Epithelial cell of esophagus (primary cell): ENCODE measurements at places on chromosomes 2 and 18.

DNA sequence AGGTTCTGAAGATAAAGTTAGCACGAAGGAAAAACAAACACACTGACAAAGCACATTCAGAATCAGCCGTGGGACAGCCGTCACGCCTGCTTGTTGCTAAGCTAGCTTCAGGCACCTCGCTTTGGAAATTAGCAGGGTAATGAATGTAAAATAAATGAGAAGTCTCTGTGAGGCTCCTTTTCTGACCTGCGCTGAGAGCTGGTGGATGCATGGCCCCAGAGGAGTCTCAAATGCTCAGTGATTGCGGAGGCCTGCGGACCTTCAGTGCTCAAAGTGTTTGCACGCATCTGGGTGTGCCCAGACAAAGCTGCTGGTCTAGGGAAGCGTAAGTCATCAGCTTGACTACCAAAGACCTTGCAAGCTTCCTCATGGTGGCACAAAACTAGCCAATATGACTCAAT lies 50.6 kb downstream of the CD8B2 start:
- no peak for DNase-seq

- peak; percentile 20 for DNase-seq
Observed at GRCh38 chr18:12239431-12239830, 14.7 kb upstream of the CIDEA start.

- peak; percentile 82 for DNase-seq
Observed at GRCh38 chr2:151357359-151357758, at the start of gene TNFAIP6. Gene TNFAIP6, plus strand, starts transcription at chr2:151357592. Its CDS starts 75 bp downstream, at chr2:151357667.

DNA sequence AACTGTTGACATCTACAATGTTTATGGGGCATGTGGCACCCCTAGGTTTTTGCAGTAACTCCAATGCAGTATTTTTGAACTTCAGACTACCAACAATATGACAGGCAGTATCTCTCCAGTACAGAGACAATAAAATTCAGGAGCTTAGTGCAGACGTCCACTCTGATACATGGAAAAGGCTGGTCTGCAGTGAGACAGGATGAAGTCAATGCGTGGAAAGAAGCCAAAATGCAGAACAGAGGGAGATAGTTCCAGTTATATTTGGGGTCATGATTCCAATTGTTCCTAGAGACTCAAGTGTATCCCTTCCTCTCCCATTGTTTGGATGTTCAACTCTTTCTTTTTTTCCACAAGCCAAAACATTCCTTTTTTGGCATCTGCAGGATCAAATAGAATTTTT lies 18.7 kb upstream of the SMAD2 start:
- DNase-seq: no peak

DNA sequence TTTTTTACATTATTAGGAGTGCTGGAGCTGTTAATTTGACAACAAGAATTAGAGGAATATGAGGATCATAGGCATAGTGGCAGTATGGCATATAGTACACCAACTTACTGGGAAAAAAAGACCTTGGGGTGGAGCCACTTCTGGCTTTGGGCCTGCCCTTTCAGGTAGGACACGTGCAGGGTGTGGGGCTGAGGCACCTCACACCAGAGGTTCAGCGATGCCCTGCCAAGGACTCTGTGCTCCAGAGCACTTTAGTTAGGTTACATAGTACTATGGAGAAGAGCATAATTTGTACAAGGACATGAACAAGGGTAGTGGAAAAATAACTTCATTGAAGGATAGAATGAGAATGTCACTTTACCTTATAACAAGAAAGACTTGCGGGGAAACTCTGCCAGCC lies 77.1 kb upstream of the CD302 start:
- no peak for DNase-seq

DNA sequence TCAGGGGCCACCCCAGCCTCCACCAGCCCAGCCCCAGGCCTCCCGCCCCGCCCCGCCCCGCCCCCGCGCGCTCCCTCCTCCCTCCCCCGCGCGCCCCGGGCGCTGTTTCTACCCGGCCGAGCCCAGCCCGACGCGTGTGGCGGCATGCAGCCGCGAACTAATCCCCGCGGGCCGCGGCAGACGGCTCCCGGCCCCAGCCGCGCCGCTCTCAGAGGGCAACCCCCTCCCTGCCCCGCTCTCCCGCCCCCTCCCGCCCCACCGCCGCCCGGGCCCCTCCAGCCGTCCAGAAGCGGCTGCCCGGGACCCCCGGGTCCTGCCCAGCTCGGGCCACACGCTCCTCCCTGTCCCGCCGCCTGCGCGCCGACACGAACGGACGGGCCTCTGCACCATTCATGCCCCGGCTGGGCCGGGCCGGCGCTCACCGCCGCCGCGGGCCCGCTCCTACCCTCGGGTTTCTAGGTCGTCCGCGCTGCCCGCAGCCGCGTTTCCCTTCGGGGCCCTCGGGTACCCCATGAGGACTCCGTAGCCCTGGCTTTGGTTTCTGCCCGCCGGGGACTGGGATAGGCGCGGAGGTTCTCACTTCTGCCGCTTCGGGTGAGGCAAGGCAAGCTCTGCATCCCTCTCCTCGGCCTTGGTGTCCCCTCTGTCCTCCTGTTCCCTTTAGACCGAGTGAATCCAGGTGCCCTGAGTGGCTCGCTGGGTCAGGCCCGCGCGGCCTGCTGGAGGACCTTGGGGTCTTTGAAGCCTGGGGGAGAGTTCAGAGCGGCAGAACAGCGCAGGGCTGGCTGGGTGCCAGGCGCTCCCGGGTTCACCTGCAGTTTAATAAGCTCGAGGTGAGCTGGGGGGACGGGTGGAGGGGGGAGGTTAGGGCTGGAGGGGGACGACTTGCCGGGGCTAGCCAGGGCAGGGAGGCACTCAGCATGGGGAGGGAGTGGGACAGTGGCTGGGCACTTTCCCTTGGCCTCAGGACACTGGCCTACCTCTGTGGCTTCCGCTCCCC lies 3.1 kb downstream of the WNT10A start:
- peak; percentile 77 for DNase-seq

- DNase-seq: peak; percentile 65
Observed at GRCh38 chr2:102301867-102302362, 9.4 kb upstream of the IL1RL1 start.

GRCh38 chr18:36950960-36951359 lies 122.0 kb downstream of the KIAA1328 start:
- no peak for DNase-seq

- no peak for DNase-seq
Observed at GRCh38 chr2:443741-444140, 155.8 kb upstream of the ALKAL2 start.

GRCh38 chr2:110874453-110875383 lies 142.3 kb downstream of the ACOXL start:
- no peak for DNase-seq

GRCh38 chr2:238761868-238762267 lies 86.0 kb upstream of the TWIST2 start:
- DNase-seq: peak; percentile 37

DNA sequence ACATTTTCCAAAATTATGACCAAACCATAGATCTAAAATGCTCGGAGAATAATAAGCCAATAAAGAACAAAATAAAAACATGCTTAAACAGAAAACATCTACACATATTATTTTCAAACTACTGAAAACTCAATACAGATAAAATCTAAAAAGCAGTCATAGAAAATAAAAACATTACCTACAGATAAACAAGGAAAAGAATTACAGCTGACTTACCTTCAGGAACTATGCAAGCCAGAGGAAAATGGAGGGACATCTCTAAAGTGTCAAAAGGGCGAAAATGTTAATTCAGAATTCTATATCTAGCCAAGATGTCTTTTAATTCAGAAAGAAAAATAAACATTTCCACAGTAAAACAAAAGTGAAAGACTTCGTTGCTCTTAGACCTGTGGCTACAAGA lies 112.9 kb upstream of the GYPC start:
- DNase-seq: no peak

DNA sequence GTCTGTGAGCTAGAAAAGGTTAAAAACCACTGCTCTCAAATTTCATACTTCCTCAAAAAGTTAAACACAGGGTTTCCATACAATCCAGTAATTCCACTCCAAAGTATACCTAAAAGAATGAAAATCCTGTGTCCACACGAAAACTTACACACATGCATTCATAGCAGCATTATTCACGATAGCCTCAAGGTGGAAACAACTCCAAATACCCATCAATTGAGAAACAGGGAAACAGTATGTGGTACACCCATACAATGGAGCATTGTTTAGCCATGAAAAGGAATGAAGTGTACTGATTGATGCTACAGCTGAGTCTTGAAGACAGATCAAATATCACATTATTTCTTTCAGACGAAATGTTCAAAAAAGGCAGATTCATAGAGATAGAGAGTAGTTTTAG lies 36.7 kb downstream of the UXS1 start:
- DNase-seq: peak; percentile 59

DNA sequence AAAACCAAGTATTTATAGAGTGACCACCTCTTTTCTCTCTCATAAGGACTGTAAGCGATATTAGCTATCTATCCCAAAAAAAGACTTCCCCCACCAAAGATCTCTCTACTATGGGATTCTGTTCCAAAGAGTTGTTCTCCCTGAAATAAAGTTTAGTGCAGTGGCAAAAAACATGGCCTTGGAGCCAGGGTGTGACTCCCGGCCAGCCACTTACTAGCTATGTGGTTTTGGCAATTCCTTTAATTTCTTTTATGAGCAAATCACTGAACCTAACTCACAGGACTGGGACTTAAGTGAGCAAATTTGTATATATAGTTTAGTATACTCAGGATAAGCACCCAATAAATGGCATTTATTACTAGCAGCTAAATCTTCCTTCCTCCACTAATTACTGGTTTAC lies 42.6 kb downstream of the SESTD1 start:
- DNase-seq: no peak

GRCh38 chr2:147547440-147547839 lies 297.4 kb upstream of the ACVR2A start:
- no peak for DNase-seq

GRCh38 chr2:186848873-186849578 lies at the start of gene ZSWIM2:
Gene ZSWIM2, minus strand, starts transcription at chr2:186849170. Its CDS starts 40 bp downstream, at chr2:186849130.
- peak; percentile 96 for DNase-seq

DNA sequence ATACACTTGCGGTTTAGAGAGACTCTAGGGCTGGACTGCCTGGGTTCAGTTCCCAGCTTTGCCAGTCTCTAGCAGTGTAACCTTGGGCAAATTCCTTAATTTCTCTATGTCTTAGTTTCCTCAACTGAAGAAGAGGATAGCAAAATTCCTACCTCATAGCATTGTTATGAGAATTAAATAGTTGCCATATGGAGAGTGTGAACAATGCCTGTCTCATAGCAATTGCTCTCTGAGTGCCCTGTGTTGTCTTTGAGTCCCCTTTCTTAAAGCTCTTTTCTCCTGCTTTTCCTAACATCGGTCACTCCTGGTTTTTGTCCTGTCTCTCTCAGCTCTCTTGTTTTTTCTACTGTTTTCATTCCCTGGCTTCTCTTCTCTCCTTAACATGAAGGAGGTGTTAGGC lies 116.8 kb upstream of the ALPP start:
- no peak for DNase-seq

- no peak for DNase-seq
Observed at GRCh38 chr2:46829231-46829995, 86.2 kb downstream of the MCFD2 start.

DNA sequence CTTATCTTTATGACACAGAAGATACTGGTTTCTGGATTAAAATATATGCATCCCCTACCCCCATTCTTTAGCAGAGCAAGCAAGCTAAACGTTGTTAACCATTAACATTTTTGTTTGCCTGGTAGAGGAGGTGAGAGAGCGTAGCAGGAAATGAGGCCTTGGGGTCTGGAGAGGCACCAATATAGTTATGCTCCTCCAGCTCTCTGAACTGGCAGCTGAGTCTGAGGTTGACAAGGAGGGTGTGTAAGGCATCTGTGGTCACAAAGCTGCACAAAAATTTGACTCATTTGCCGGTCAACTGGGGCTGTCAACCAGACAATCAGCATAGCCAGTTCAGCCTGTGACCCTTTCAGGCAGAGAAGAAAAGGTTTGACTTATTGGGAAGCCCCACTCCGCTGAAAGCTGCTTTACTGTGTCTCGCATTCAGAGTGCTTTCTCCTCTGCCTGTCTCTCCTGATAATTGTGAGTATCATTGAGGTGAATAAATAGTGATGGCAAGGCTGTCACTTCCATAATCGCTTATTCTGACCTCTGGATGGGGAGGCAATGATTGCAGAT lies 647.5 kb upstream of the SETBP1 start:
- DNase-seq: no peak

DNA sequence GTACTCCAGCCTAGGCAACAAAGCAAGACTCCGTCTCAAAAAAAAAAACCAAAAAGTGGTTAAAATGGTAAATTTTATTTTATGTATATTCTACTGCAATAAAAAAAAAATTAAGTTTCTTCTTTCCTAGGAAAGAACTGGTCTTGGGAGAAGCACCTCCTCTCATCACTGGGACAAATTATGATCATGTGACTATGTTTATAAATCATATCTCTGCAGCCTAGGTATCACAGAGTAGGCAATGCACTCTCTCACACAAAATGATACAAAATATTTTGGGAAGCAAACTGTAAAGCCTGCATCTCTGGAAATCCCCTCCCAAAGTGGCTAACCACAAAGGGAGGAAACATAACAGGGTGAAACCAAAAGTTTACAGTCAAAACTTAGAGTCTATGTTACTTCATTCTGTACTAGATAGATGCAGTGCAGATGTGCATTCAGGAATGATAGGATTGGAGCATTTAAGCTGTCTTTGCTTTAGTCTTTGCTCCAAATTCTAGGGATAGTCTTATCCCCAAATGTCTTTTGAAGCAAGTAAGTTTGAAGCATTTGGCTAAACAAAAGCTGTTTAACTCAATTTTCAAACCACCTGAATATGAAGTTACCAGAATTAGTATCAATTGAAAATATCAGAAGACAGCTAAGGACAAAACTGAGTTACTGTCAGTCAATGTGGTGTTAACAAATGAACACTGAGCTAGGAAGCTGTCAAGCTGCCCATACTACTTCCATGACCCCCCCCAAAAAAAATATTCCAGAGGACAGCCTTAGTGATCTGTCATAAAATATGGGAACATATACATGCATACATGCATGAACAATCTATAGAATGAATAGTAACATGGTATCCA lies 21.1 kb upstream of the MALT1 start:
- DNase-seq: no peak

DNA sequence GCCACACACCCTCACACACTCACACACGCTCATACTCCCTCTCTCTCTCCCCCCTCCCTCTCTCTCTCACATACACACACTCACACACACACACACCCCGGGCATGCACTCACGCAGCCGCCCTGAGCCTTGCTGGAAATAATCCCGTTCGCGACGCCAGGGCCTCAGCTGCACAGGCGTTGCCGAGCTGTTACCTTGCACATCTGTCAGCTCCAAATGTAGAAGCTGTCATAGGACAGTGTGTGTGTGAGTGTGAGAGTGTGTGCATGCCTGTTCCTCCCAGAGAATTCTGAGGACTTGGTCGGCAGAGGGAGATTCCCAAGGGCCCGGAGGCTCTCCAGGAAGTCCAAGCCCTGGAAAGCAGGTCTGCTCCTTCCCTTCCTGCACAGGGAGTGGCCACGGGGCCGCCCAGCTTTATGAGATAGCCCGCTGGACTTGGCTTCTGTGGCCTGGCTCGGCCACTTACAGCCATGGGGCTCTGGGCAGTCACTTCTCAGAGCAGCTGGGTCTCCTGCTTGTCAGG lies 8.6 kb downstream of the SPR start:
- peak; percentile 60 for DNase-seq
